ENCODE measurements at places on chromosomes 2 and 18. TPM values are rescaled to one million over a fixed set of nuclear protein-coding genes. Genes with fewer than 3 reads are reported as not detected.

DNA sequence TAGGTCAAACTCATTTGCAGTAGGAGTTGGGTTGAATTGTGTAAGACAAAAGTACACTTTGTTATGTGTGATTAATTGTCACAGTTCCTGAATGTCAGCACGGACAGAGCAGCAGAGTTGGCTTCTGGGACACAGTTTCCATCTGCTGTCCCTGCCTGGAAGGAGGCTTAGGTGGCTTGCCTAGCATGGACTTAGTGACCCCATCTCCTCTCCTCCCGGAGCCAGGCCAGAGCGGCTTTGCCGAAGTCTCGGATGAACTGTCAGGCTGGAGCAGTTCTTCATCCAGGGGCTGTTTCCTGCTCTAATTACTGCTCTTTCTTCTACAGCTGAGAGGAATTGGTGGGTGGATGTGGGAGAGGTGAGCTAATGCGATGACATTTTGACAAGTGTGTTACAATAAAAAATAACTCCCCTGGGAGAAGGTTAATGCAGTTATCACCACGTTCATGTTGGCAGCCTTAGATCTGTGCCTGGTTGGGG is 102.0 kb downstream of the SH3RF3 start:
- H3K36me3 ChIP-seq = no peaks in the 10 kb centered on the region
- peaks cover 46% of the 10 kb centered on the region for H3K4me1 ChIP-seq
- H3K27ac ChIP-seq = peak overlapping the region; percentile 57
- DNase-seq = peak; percentile 43

- DNase-seq = no peak
- H3K4me1 ChIP-seq = peaks cover 16% of the 10 kb centered on the region
- H3K27ac ChIP-seq = no peak overlapping the region
- H3K36me3 ChIP-seq = no peaks in the 10 kb centered on the region
Observed at GRCh38 chr2:69798909-69799526, 30.4 kb upstream of the GMCL1 start.

- no peaks in the 10 kb centered on the region for H3K4me1 ChIP-seq
- H3K36me3 ChIP-seq = no peaks in the 10 kb centered on the region
- peak overlapping the region; percentile 29 for H3K27ac ChIP-seq
- H3K4me3 ChIP-seq = peak overlapping the region; percentile 62
- peak; percentile 4 for DNase-seq
Observed at GRCh38 chr18:26190506-26190905, 35.7 kb upstream of the TAF4B start.

- H3K27ac ChIP-seq = no peak overlapping the region
- no peak overlapping the region for H3K4me3 ChIP-seq
- DNase-seq = no peak
- no peaks in the 10 kb centered on the region for H3K27me3 ChIP-seq
Observed at GRCh38 chr2:210188190-210188589, 17.0 kb upstream of the KANSL1L start.

NRP2 gene
- polyA plus RNA-seq = 0.97 TPM
